Uterus (tissue), 4 donors: ENCODE measurements at places on chromosomes 12 and 14. TPM values are rescaled to one million over a fixed set of nuclear protein-coding genes. Genes with fewer than 3 reads are reported as not detected.

GRCh38 chr12:132281038-132281437, 48.4 kb downstream of the GALNT9 start:
- no peak overlapping the region for H3K27ac ChIP-seq
- H3K4me3 ChIP-seq, result no peak overlapping the region
- peaks cover 17% of the 10 kb centered on the region for H3K27me3 ChIP-seq
- no peak for DNase-seq

GRCh38 chr14:81125536-81125935, 95.2 kb downstream of the GTF2A1 start:
- H3K36me3 ChIP-seq, result no peaks in the 10 kb centered on the region
- DNase-seq, result no peak
- H3K27me3 ChIP-seq, result no peaks in the 10 kb centered on the region
- no peak overlapping the region for H3K27ac ChIP-seq
- H3K4me3 ChIP-seq, result no peak overlapping the region

DNA sequence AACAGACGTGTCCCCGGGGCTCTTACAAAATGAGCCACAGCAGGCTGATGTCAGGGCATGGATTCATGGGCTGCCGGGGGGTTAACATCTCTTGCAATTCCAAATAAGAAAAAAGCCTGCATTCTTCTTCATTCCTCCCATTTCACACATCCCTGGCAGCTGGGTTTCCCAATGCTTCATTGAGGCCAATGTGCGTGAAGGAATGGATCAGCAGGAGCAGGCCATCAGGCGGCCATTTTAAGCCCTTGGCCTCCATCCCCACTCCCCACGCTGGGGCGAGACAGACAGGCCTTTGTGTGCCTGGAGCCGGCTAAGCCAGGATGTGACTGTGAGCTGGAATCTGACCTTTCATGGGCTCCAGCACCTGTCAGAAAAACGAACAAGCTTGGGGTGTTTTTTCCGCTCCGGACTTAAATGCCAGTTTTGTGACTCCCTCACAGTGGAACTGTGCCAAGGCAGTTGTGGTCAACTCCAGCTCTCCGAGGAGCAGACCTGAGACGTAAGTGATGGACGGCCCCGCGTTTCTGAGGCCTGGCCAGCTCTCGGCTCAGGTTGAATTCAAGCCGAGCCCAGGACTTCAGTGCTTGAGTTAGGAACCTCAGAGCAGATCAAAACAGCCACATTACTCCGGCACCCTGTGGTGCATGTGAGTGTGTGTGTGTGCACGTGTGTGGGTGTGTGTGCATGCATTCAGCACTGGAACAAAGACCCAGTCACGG, 133.1 kb downstream of the TMEM30B start:
- H3K4me3 ChIP-seq, result no peak overlapping the region
- H3K4me1 ChIP-seq, result no peaks in the 10 kb centered on the region
- H3K27me3 ChIP-seq, result no peaks in the 10 kb centered on the region
- H3K27ac ChIP-seq, result no peak overlapping the region
- peak; percentile 24 for DNase-seq

DNA sequence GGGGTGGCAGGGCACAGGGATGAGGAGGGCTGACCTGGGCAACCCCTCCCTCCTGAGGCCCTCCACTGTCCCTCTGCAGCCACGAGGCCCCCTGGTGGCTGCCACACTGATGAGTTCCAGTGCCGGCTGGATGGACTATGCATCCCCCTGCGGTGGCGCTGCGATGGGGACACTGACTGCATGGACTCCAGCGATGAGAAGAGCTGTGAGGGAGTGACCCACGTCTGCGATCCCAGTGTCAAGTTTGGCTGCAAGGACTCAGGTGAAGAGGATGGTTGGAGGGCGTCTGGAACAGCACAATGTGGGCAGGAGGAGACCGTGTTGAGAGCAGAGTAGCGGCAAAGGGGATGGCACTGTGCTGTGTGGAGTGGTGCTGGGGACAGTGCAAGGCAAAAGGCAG, 25.7 kb upstream of the LRP1-AS start:
- H3K4me3 ChIP-seq, result no peak overlapping the region
- no peak for DNase-seq
- H3K27me3 ChIP-seq, result no peaks in the 10 kb centered on the region

DNA sequence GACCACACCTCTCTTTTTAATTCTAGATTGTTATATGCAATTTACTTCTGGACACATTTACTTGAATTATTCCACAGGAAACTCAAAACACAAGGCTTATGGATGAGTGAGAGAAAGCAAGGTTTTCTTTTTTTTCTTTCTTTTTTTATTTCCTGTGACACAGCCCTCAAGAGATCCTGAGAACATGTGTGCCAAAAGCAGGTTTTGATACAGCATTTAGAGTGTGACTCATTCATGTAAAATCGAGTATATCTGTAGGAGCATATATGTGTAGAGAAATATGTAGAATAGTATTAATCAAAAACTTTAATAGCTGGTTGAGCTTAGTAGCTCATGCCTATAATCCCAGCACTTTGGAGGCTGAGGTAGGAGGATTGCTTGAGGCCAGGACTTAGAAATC, 4.4 kb upstream of the MAX start:
- no peak overlapping the region for H3K4me3 ChIP-seq
- H3K27ac ChIP-seq, result no peak overlapping the region
- no peaks in the 10 kb centered on the region for H3K36me3 ChIP-seq
- DNase-seq, result no peak

GRCh38 chr12:50924131-50924438, 28.3 kb upstream of the HIGD1C start:
- DNase-seq, result no peak
- H3K27ac ChIP-seq, result peak overlapping the region; percentile 85
- no peaks in the 10 kb centered on the region for H3K27me3 ChIP-seq

DNA sequence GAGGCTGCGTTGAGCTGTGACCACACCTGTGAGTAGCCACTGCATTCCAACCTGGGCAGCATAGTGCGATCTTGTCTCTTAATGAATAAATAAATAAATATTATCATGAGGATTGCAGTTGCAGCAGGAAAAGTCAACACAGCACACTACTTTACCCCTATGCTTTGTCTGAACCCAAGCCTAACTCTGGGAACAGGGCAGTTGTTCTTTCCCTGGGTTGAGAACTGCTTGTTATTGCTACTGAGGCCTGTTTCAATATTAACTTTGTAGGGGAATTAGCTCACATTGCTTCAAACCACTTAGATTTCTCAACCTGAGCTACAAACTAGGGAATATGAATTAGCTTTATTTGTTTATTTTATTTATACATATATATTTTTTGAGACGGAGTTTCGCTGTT, 102.5 kb downstream of the SCN8A start:
- no peak for DNase-seq
- H3K27ac ChIP-seq, result no peak overlapping the region
- no peak overlapping the region for H3K4me3 ChIP-seq
- no peaks in the 10 kb centered on the region for H3K4me1 ChIP-seq

DNA sequence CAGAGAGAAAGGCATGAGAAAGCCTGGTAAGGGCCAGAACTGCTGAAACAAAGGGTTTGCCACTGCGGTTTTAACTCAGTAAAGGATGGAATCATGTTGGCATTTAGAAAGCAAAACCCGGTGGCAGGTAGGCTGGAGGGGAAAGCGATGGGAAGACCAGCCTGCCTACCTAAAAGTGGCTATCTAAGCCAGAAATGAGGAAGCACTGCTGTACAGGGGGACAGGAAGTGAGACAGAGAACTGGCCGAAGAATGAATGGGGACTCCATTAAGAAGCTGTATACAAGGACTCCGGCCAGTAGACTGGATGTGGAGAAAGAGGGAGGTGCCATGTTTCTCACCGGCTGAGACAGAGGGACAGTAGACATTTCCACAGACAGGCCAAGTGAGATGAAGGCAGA, 48.2 kb downstream of the PPM1H start:
- H3K27me3 ChIP-seq, result no peaks in the 10 kb centered on the region
- no peak overlapping the region for H3K4me3 ChIP-seq
- H3K4me1 ChIP-seq, result no peaks in the 10 kb centered on the region
- DNase-seq, result no peak

DNA sequence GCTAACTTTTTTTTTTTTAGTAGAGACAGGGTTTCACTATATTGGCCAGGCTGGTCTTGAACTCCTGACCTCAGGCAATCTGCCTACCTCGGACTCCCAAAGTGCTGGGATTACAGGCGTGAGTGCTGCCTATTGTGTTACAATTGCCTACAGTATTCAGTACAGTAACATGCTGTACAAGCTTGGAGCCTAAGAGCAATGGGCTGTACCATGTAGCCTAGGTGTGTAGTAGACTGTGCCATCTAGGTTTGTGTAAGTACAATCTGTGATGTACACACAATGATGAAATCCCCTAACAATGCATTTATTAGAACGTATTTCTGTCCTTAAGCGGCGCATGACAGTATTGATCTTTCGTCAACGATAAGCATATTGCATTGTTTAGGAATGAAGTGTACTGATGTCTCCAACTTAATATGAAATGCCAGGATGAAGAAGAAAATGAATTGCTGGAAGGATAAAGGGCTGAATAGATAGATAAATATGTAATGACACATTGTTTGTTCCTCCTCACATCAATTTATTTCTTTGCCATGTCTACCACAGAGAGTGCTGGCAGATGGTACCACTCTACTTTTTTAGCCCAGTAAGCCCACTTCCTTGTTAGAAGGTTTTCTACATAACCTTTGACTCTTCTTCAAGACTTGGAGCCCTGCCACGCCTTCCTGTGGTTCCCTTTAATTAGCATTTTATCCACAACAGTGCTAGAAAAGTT, 467.5 kb downstream of the VRK1 start:
- no peaks in the 10 kb centered on the region for H3K4me1 ChIP-seq
- H3K36me3 ChIP-seq, result no peaks in the 10 kb centered on the region
- H3K27ac ChIP-seq, result no peak overlapping the region
- no peak overlapping the region for H3K4me3 ChIP-seq
- no peaks in the 10 kb centered on the region for H3K27me3 ChIP-seq
- no peak for DNase-seq

GRCh38 chr12:49283541-49284429, 11.2 kb upstream of the PRPH start:
- DNase-seq, result no peak
- no peak overlapping the region for H3K4me3 ChIP-seq
- H3K27ac ChIP-seq, result no peak overlapping the region
- H3K4me1 ChIP-seq, result no peaks in the 10 kb centered on the region
- no peaks in the 10 kb centered on the region for H3K27me3 ChIP-seq
- H3K36me3 ChIP-seq, result no peaks in the 10 kb centered on the region

GRCh38 chr14:54329082-54329695, 67.6 kb upstream of the CDKN3 start:
- H3K4me3 ChIP-seq, result no peak overlapping the region
- H3K27ac ChIP-seq, result no peak overlapping the region
- H3K4me1 ChIP-seq, result no peaks in the 10 kb centered on the region
- no peaks in the 10 kb centered on the region for H3K36me3 ChIP-seq
- DNase-seq, result peak; percentile 20

- no peaks in the 10 kb centered on the region for H3K36me3 ChIP-seq
- no peak overlapping the region for H3K27ac ChIP-seq
- DNase-seq, result no peak
- no peaks in the 10 kb centered on the region for H3K4me1 ChIP-seq
Measured at GRCh38 chr12:104519190-104520019, 62.7 kb downstream of the CHST11 start.

GRCh38 chr12:2431810-2432209, 363.0 kb upstream of the FKBP4 start:
- no peaks in the 10 kb centered on the region for H3K27me3 ChIP-seq
- no peak overlapping the region for H3K4me3 ChIP-seq
- peak overlapping the region; percentile 77 for H3K27ac ChIP-seq
- peaks cover 7% of the 10 kb centered on the region for H3K4me1 ChIP-seq
- DNase-seq, result peak; percentile 48

DNA sequence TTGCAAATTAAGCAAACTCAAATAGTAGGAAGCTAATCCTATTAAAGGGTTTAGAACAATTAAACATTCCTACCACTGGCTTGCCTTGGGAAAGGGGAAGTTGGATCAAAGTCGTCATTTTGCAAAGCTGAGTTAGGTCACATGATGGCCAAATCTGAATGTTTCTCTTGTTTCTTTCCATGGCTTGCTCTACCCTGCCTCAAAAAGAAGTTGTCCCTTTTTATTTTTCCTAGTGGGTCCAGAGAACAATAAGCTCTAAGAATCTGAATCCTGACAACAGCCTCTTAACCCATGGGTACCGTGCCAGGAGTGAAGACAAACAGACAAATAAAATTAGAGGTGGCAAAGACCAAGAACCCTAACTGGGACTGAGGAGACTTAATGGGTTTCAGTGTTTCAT, 26.2 kb upstream of the NPFF start:
- H3K4me1 ChIP-seq, result no peaks in the 10 kb centered on the region
- no peak overlapping the region for H3K27ac ChIP-seq
- no peak for DNase-seq
- H3K36me3 ChIP-seq, result no peaks in the 10 kb centered on the region

DNA sequence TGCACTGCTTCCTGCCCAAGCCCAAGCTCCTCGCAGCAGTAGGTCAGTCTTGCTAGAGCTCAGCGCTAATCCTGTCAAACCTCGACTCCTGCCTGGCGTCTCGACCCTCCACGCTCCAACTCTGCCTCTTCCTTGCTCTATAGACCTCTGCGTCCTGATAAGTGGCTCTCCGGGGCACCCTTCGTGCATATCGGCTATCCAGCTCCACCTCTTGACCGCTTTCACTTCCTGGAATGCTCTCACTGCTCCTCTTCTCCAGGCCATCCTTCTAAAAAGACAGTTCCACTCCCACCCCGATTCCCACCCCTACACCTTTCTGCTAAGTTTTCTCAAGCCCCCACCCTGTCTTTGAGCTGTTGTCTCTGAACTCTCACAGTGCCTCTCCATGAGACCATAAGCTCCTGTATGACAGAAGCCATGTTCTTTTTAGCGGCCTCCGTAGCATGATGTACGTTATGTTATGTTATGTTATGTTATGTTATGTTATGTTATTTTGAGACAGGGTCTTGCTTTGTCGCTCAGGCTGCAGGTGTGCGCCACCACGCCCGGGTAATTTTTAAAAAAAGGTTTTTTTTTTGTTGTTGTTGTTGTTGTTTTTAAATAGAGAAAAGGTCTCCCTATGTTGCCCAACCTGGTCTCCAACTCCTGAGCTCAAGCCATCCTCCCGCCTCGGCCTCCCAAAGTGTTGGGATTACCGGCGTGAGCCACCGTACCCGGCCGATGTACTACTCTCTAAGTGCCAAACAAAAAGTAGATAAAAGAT, 601 bp downstream of the COX14 start:
- no peaks in the 10 kb centered on the region for H3K27me3 ChIP-seq
- peaks cover 3% of the 10 kb centered on the region for H3K4me1 ChIP-seq
- H3K27ac ChIP-seq, result peak overlapping the region; percentile 92
- H3K4me3 ChIP-seq, result peak overlapping the region; percentile 70
- no peaks in the 10 kb centered on the region for H3K36me3 ChIP-seq
- DNase-seq, result no peak

Gene CCDC175
- not detected for total RNA-seq

Gene APOF
- total RNA-seq, result not detected

Gene SLC22A17
- total RNA-seq, result 37.5 TPM

Gene KRT74
- total RNA-seq, result not detected

Gene TAS2R7
- not detected for total RNA-seq

Gene CPNE8
- 14.6 TPM for total RNA-seq

Gene DLK1
- not detected for total RNA-seq

Gene PIWIL1
- total RNA-seq, result not detected
